ENCODE measurements at places on chromosomes 2 and 18.

- no peak for DNase-seq
These were observed 781.9 kb upstream of the ID2 start for GRCh38 chr2:7899923-7900322.

- no peak for DNase-seq
These were observed 30.7 kb upstream of the PTMA start for GRCh38 chr2:231677632-231678104.

DNA sequence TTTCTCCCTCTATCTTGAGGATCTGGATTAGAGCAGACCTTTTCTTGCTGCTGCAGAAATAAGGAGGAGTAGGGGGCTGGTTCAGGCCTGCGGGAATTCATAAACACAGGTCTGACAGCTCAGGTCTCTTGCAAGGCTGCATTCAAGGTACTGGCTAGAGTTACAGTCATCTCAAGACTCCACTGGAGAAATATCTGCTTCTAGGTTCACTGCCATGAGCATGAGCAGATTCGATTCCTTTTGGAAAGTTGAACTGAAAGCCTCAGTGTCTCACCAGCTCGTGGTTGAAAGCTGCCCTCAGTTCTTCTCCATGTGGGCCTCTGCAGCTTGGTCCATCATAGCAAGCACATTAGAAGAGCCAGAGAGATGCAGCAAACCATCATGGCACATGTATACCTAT, 124.4 kb upstream of the SETBP1 start:
- DNase-seq = no peak

GRCh38 chr2:196160946-196161345, 10.4 kb downstream of the STK17B start:
- DNase-seq = no peak

GRCh38 chr2:151851761-151852160, 23.5 kb upstream of the ARL5A start:
- no peak for DNase-seq

DNA sequence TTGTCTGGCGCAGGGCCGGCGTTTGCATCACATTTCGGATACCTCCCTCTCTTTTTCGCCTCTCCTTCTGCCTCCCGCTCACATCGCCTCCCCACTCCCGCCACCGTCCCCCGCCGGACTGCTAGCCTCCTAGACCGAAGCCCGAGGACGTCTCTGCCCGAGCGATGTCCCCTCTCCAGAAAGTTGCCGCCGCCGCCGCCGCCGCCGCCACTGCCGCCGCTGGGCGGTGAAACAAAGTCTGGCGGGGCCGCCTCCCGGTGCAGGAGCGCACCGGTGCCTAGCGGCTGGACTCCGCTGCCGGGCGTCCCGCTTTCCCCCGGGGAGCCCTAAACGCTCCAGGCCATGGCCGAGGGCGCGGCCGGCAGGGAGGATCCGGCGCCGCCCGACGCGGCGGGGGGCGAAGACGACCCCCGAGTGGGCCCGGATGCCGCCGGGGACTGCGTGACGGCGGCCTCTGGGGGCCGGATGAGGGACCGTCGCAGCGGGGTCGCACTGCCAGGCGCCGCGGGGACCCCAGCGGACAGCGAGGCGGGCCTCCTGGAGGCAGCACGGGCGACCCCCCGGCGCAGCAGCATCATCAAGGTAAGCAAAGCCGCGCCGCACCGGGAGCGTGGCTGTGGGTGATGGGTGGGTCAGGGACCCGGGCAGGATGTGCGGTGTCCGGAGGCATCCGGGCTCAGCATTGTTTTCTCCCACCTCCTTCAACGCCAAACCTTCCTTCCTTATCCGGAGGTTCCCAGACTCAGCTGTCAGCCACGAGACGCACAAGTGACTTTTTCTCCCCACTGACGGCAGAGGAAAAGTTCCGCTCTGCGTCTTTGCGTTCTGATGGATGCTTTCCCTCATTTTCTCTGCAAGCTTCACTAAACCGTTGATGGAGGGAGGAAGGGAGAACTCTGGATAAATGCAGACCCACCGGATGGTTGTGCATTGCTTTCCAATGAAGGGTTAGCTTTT, 643 bp downstream of the PLCL1 start:
- DNase-seq = no peak

GRCh38 chr2:176533505-176534193, 264.4 kb downstream of the MTX2 start:
- DNase-seq = no peak
